ENCODE measurements at places on chromosomes 12 and 14.

GRCh38 chr12:129540249-129540648, 363.6 kb downstream of the TMEM132D start:
- DNase-seq, result no peak

DNA sequence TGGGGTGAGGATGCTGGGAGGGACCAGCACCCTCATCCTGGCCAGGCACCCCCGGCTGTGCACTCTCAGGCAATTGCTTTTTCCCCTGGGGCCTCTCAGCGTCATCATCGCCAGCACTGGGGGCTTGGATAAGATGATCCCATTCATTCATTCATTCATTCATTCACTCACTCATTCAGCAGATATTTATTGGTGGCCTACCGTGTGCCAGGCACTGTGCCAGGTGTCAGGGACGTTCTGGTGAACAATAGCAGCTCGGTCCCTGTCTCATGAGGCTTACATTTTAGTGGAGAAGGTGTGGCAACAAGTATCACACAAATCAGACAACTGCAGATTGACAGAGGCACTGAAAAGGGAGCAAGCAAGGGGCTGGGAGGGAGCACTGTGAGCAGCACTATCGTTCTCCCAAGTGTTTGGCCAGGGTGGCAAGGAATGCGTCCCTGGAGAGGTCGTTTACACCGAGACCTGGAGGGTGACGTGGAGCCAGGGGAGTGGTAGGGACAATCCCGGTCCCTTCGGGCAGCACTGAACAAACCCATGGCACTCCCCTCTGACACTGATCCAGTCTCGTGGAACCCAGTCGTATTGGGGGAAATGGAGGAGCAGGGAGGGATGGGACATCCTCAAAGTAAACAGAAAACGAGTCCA, 124.1 kb downstream of the PAPOLA start:
- no peak for DNase-seq

- no peak for DNase-seq
Observed at GRCh38 chr14:72433511-72433910, 460.4 kb downstream of the DPF3 start.

DNA sequence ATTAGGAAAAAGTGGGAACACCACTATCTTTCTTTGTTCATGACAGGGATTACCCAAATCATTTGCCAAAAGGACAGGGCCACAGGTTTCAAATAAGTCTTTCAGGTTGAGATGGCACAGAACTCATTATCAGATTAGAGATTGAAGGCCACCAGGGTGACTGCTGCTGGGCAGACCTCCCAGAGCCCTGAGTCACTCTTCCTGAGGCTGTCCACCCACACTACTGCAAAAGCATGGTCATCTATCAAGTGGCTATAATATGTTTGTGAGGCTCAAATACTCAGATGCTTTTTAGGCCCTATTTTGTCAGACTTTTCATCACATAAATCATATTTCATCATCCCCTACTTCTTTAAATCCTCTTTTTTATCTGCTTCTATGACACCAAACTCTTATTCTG, 155.3 kb upstream of the CCDC196 start:
- no peak for DNase-seq

GRCh38 chr12:64404470-64405256, 471 bp downstream of the XPOT start:
- DNase-seq, result peak; percentile 85

- DNase-seq, result no peak
Observed at GRCh38 chr12:27012239-27012981, 1.8 kb downstream of the TM7SF3 start.

- no peak for DNase-seq
Observed at GRCh38 chr12:91980389-91980821, 165.2 kb downstream of the BTG1 start.

DNA sequence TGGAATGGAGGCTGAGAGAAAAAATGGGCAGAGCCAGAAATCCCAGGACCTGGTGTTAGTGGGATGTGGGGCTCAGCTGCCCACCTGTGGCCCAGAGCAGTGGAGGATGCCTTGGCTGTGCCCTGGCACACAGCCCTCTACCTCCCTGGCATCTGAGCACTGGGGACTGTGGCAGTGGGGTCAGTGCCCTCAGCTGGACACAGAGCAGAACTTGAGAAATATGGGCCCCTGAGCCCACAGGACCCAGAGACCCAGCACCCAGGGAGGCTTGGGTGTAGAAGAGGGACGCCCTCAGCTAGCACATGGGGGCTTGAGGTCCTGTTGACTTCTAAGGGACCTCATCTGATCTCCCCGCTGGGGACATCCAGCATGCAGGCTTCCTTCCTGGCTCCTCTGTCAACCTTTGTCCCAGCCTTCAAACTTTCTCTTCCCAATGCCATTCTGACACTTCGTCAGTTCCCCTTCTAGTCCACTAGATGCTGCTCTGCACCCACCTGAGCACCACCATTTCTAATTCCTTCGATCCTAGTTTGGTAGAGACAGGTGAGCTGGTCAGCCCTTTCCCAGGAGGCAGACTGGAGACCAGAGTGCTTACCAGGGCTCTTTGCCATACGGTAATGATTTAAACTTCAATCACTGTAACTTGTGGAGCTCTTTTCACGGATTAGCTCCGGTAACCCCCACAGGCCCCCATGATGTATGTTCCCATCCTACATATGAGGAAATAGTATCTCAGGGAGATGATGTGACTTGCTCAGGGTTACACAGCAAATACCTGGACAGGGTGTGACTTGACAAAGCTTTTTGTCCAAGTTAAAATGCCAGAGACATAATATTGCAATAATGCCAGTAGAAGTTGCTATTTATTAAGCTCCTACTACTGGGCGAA, 143.7 kb downstream of the ASCL4 start:
- peak; percentile 18 for DNase-seq

DNA sequence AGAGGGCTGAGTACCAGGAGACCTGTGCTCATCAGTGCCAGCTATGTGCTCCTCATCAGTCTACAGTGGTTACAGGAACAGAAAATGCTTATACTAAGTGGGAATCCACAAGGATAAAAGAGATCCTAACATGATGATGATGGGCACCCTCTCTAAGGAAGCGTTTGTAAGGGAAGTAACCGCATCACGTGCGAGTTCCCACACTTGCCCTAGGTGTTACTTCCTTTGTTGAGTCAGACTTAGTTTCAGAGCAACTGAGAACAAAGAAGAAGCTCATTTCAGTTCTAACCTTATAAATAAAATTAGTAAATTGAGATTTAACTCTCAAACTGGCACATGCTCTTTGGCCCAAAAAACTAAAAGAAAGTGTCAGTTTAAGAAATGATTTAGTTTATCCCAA, 956.4 kb upstream of the TMEM132C start:
- no peak for DNase-seq

GRCh38 chr14:62030387-62030786, 268.2 kb downstream of the SNAPC1 start:
- no peak for DNase-seq

- DNase-seq, result peak; percentile 54
Observed at GRCh38 chr12:54658306-54659264, 10.4 kb upstream of the DCD start.

GRCh38 chr12:29733060-29733459, 50.7 kb downstream of the TMTC1 start:
- no peak for DNase-seq

Data from KBM-7 (cell line).